Stimulated activated CD4-positive, alpha-beta T cell treated with anti-CD3 and anti-CD28 coated beads, Interleukin-1b, Interleukin-23, amount 100 ng/mL, for 48 hours (primary cell): ENCODE measurements at places on chromosomes 11 and 22.
A peak's percentile ranks its signal among the peaks of the same experiment; 100 is the strongest.

GRCh38 chr11:13207665-13208594, 69.7 kb upstream of the BMAL1 start:
- DNase-seq = no peak

DNA sequence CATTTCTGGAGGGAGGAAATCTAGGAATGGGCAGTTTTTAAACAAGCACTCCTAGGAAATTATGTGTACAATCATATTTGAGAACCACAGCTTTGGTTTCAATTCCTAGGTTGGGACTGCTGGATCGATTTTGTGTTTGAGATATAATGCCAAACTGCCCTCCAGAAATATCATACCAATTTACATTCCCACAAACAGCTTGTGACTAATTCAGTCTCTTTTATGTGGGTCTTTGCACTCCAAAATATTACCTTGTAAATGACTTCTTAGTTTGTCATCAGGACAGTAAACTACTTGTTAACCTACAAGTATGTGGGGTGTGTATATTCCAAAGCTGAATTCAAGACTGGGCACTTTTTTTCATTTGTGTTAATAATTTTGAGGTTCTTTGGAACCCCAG, 9.8 kb upstream of the BARX2 start:
- no peak for DNase-seq

GRCh38 chr11:121723246-121723741, 270.5 kb upstream of the SORL1-AS1 start:
- no peak for DNase-seq

- no peak for DNase-seq
Measured at GRCh38 chr11:76194872-76195668, 11.2 kb downstream of the WNT11 start.

GRCh38 chr22:23147617-23148387, 2.5 kb downstream of the RAB36 start:
- DNase-seq = no peak

- DNase-seq = no peak
Measured at GRCh38 chr11:129383060-129383459, 7.4 kb downstream of the BARX2 start.

DNA sequence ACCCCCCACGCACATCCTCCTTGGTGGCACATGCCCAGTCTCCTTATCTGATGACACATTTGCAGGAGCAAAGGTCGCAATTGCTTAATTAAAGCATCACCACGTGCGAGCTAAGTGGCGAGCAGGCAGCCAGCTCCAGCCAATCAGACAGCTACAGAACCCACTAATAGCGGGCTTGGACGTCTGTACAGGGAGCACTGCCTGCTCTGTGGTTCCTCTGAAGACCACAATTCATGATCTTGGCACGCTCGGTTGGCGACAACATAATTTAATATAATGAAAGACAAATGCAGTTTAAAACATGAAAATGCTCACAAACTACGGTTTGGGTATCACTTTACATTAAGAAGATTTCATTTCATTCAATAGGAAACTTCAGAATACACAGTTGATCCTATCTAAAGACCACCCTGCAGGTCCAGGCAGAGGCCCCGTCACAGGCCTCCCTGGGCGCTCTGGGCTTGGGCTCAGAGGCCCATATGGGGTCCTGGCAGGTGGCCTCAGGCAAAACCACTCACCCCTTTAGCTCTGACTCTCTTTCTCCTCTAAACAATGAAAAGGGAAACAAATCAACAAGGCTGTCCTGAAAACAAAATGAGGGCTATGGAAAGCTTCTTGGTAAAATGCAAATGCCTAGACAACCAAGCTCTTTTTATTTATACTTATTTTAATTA, 10.4 kb downstream of the PACSIN2 start:
- no peak for DNase-seq

GRCh38 chr11:101444851-101445250, 139.0 kb downstream of the TRPC6 start:
- DNase-seq = no peak

DNA sequence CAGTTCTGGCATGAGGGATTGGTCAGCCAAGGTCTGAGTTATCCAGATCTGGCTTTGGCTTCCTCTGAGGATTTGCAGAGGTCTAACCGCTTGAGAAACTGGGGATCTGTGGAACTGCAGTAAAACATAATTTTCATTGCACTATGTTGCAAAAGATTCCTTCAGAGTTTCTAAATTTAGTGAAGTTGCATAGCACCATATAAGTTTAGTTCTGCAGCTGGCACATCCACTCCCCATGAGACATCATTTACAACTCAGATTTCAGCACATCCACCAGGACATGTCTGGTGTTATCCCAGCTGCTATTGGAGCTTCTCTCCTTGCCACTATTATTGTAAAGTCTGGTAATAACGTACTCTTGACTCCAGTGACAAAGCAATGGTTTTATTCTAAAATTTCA, 181.5 kb downstream of the CWF19L2 start:
- DNase-seq = no peak

DNA sequence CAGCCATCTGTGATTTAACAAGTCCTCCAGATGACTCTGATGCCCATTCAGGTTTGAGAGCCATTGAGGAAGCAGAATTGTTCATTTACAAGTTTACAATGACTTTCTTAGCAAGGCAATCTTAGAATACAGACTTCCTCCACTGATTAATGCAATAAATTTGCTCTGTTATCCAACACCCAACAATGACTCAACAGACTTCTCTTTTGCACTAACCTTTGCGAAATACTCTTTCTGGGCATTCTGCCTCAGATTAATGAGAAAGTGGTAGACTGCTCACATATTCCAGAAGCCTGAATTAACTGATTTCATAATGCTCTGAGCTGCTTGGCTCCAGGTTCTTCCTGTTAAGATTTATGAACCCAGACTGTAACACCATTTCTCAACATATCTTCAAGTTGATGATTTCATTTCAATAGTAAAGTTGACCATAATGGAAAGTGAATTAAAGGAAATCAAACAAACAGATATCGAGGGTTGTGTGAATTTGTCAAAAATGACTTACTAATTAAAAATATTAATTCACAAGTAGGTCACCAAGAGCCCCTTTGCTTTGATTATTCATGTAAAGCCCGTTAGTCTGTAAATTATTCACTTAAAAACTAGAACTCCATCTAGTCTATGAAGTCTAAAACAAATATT, 70.5 kb upstream of the BLID start:
- DNase-seq = no peak

- DNase-seq = no peak
Measured at GRCh38 chr11:75246671-75247350, 6.2 kb downstream of the TPBGL start.

GRCh38 chr11:104254347-104254746, 90.4 kb upstream of the PDGFD start:
- DNase-seq = peak; percentile 3

- DNase-seq = no peak
Measured at GRCh38 chr22:37907036-37907954, 1.2 kb downstream of the MICALL1 start.

DNA sequence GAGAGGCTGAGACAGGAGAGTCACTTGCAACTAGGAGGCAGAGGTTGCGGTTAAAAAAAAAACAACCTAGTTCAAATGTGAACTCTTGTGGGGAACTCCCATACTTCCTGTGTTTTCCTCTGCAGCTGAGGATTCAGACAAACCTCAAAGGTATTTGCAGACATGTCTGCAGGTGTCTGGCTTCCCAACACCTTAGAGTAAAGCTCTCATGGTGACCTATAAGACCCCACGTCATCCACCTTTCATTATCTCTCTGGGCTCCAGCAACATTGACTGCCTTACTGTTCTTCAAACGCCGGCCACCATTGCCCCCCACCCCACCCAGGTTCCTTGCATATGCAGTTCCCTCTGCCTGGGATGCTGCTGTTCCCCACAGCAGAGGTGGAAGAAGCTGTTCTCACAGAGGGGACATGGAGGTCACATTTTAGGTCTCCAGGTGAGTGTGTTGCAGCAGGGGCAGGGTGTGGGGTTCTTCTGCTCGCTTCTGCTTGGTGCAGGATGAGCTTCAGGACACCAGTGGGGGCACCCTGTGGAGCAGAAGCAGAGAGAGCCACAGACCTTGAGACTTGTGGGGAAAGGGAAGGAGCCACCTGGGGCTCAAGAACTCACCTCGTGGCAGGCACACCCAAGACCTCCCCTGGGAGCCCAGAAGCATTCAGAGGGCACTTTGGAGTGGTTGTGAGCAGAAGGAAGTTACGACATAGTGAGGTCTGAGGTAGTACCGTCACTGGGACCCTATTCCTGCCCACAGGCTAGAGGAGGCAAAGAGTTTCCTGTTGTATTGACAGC, 203.2 kb downstream of the CSNK2A3 start:
- DNase-seq = no peak

DNA sequence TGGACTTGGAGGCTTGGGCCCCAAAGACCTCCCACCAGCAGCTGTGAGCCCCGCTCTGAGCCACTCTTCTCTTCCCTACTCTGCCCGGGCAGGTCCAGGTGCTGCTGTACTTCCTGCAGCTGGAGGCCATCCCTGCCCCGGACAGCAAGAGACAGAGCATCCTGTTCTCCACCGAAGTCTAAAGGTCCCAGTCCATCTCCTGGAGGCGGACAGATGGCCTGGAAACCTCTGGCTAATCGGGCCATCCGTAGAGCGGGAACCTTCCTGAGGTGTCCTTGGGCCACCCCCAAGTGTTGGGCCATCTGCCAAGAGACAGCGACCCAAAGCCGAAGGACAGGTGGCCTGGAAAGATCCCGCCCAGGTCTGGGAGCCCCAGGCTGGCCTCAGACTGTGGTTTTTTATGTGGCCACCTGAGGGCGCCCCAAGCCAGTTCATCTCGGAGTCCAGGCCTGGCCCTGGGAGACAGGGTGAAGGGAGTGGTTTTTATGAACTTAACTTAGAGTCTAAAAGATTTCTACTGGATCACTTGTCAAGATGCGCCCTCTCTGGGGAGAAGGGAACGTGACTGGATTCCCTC, 135.1 kb downstream of the BCR start:
- peak; percentile 56 for DNase-seq

GRCh38 chr11:81658722-81659121, 1074.9 kb downstream of the FAM181B start:
- DNase-seq = peak; percentile 1

DNA sequence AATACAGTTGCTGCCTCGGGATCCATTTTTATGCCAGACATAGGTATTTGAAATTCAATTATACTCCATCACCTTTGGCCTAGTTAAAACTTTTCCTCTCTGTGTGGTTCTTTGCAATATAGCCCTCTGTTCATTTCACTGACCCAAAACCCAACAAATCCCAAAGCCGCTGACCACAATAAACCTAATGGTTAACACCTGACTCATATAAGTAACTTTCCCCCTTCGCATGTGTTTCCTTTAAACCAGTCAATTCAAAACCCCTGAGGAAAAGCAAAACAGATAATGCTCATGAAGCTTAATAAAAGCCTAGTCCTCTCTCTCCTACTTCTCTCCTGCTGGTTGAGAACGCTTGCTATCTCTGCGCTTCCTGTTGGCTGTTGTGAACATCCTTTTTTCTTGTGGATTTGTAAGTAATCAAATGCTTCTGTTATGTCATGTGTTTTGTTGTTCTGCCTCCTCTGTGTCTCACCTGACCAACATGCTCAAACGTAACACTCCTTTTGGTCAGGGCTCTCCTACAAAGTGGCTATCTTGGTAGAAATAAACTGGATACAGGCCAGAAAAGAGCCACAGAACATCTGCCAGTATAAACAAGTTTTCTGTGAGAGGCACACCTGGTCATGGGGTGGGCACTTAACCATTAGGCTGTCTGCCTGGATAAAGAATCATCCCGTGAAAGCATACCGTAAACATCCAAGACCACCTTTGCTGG, 652.6 kb downstream of the METTL15 start:
- no peak for DNase-seq

GRCh38 chr11:120056301-120057027, 81.4 kb downstream of the TRIM29 start:
- DNase-seq = no peak

- no peak for DNase-seq
Measured at GRCh38 chr11:74505911-74506310, 12.4 kb upstream of the LIPT2 start.

- no peak for DNase-seq
Measured at GRCh38 chr22:40552070-40552469, 84.4 kb downstream of the MRTFA start.

DNA sequence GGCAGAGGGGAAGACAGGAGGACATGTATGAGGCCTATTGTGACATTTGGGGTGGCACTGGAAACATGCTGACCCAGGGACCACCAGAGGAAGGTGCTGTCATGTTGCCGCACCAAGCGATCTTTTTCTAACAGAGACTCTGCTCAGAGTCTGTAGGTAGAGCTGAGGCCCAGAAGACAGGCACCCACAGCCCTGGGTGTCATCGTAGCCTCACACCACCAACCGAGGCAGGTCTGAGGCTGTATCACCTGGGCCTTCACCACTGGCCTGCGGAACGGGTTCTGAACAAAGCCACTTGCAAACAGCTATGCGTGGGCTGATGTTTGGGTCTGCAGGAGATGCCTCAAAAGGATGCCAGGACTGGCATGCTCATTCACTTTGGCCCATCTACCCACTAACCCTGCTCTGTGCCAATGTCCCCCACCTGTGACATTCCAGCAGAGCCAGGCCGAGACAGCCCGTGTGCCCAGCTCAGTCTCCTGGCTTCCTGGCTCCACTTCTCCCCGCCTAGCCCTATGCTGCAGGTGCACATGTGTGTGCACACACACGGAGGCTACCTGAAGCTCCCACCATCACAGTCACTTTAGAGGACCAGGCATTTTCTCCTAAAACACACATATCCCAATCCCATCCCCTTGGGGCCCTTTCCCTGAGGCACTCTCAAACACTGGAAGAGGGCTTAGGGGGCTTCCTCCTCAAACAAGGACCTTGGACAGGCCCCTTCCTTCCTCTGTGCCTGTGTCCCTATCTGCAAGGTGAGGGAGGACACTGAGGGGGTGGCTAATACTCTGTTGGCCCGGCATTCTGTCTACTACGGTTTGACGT, 3.6 kb downstream of the TRIM29 start:
- no peak for DNase-seq

DNA sequence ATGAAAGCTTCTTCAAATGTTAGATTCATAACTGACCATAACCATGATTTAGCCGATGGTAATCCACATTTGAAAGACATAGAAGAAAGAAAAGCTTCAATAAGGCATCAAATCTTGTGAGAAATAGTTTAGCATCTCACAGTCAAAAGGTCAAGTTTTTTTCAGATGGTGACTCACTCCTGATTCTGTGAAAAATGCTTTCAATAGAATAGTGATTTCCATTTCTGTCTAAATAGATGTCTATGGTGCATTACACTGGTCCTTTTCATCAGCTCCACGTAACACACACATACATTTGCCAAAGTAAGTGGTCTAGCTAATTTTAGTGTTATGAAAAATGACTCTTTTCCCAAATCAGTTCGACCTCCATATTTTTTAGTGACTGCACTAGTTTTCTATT, 139.2 kb downstream of the LRRC4C start:
- no peak for DNase-seq

GRCh38 chr22:47621253-47621652, 858.8 kb downstream of the TBC1D22A start:
- no peak for DNase-seq

DNA sequence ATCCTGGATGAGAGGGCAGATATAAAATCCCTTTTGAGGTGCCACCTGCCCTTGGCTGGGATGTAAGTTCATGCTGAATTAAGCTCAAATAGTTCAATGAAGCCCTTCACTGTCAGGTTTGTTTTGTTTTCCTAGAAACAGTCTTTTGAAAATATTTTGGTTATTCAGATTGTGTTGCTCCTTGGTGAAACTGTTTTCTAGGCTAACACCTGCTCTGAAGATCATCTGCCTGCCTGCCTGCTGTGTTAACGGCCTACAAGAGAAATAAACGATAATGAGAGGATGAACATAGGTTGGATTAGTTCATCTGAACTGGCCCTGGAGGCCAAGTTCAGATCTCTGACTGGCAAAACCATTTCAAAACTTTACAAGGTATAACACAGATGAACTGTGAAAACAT, 67.4 kb downstream of the ZBTB44 start:
- no peak for DNase-seq
